GM12892 (cell line): ENCODE measurements at places on chromosomes 7 and 10.

DNA sequence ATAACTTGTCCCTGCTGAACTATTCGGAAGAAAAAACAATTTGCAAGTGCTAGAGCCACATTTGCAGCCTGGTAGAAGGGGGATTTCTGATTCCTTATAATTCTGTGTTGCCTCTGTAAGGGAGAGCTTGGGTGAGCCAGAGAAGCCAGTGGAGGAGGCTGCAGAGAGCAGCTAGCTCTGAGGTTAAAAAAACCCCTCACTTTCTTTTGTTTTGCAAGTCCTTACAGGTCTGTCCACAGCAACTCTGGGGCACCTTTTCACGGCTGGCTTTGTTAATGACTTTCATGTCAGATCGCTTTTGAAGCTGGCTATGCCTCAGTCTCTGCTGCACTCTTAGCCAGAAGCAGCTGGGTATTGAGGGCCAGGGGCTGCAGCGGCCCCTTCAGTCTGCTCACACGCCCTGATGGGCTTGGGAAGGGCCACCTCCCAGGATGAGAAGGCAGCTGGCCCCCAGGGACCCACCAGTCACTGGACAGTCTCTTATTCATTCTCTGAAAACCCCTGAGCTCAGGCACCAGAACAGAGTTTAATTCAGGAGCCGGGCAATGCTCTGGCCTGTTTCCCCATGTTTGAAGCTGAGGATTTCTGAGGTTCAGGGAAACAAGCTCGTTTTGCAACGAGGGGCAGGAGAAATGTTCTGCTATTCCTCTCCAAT is 30.9 kb downstream of the TRIM8 start:
- DNase-seq: no peak

DNA sequence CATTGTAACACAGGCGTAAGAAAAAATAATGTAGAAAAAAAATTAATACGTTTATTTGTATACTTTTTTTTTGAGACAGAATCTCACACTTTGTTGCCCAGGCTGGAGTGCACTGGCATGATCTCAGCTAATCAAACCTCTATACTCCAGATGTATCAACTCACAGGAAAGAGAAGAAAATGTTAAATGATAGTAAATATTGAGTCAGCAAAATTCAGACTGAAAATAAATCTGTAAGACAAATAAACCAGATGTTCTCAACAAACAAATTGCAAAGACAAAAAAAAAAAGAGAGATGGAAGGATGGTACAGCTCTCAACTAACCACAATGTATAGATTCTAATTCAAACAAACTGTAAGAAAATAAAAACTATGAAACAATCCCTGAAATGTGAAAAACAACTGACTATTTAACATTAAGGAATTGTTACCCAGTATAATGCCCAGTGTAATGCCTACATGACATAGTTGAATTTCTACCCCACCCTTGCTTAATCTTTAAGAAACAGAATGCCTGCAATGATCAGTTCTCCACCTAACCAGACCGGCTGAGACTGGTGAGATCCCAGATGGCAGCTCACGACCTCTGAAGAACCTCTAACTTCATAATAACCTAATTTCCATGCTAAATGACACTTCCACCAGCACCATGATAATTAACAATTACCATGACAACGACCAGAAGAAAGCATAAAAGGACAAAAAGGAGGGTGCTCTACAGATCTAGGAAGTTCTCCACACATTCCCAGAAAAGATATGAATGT is 272.0 kb upstream of the GNAI1 start:
- DNase-seq: no peak

DNA sequence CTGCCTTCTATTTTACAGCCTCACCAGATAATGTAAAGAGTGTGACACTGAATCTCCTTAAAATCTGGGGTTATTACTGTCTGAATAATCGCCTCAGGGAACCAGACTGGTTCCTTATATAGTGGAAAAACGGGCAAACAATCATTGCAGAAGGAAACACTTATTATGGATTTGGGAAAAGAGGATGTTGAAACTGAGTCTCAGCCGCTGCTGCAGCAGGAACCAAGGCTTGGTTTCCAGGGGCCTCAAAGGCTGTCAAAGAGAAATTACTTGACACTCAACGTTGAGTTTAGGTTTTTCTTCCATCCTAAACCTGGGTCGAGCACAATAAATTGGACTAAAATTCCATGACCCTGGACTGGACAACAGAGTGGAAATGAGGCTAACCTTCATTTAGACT is 103.8 kb upstream of the AHR start:
- no peak for DNase-seq

DNA sequence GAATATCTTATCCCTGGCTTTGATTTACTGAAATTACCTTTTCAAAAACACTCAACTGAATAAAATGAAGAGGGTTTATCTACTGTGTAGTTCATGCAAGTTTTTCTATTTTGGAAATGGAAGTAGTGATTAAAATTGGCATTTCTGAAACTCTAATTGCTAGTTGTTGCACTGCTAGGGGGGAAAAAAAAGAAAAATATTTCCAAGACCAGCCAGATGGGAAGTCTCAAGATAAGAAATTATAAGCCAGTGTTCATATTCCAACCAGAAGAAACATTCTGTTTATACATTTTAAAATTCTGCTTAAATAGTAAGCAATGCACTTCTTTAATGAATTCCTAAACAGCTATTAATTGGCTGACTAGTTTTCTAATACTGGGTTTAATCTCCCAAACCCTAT is 9.4 kb upstream of the ADO start:
- no peak for DNase-seq

DNA sequence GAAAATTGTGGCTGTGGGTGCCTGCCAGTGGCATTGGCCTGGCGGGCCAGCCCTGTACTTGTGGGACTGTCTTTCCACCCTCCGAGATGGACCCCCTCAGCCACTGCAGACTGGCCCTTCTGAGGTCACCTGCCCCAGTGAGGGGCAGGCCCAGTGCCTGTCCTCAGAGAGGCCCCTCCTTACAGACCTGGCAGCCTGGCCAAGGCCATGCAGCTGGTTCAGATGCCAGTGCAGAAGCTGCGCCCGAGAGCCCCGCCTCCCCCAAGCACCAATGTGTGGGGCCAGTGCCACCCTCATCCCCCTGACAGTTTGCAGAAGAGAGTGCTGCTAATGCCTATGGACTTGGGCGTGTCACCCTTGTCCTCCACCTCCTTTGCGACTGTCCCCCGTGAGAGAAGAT is 10.0 kb downstream of the ZNF316 start:
- DNase-seq: no peak

- DNase-seq: peak; percentile 65
These were observed 53.8 kb downstream of the WDR37 start for GRCh38 chr10:1109795-1110673.

DNA sequence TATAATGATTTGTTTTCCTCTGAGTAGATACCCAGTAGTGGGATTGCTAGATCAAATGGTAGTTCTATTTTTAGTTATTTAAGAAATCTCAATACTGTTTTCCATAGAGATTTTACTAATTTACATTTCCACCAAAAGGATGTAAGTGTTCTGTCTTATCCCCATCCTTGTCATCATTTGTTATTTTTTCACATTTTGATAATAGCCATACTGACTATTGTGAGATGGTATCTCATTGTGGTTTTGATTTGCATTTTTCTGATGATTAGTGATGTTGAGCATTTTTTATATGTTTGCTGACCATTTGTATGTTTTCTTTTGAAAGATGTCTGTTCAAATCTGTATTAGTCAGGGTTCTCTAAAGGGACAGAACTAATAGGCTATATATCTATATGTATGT is 160.0 kb upstream of the TMEM229A start:
- DNase-seq: no peak

DNA sequence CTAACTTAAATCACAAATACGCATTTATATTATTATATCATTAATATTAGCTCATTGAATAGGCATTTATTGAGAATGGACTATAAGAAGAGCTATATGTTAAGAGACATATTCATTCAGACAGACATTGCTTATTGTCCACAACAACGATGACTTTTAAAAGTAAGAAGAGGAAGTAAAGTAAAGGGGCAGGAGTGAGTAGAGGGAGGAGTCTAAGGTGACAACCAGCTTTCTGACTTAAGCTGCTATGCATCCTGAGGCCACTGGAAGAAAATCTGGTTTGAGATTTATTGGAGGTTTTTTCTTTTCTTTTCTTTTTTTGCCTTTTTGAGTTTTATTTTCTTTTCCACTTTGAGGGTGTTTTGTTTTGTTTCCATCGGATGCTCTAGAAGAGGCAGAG is 723.5 kb downstream of the GRM8 start:
- DNase-seq: no peak

GRCh38 chr7:156353352-156353751 is 287.2 kb upstream of the RNF32 start:
- DNase-seq: no peak

- DNase-seq: no peak
These were observed 91.1 kb downstream of the CALN1 start for GRCh38 chr7:72321081-72321480.

DNA sequence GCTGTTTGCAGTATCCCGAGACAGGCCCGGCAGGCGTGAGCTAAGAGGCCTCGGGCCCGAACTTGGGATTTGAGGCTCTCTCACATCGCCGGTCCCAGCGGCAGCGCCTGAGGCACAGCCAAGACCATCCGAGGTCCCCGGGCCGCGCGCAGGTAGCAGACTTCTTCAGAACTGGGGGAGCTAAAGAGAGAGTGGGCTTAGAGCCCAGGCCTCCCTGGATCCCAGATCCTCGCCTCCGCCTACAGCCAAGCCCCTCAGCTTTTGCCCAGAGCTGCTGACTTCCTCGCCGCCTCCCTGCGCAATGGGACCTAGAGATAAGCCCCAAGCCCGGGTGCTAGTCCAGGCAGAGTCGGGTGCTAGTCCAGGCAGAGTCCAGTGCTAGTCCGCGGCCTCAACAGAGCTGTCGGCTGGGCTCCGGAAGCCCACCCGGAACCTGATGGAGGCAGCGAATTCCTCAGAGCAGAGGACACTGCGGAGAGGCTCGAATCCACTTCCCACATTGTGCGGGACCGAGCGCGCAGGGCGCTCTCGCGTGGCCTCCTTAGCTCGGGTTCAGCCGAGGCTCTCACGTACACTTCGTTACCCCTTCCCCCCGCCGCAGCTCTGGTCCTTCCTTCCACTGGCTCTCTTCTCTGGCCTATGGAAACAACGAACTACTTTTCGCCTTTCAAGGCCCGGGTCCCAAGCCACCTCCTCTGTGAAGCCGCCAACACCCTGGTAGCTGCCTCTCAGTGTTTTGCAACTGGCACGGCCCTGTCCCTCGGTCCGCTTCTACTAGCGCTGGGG is 5.8 kb downstream of the LBX1 start:
- DNase-seq: no peak

GRCh38 chr10:3192856-3193635 is 20.5 kb upstream of the PITRM1 start:
- DNase-seq: no peak
